H9 (cell line): ENCODE measurements at places on chromosomes 4 and X. TPM values are rescaled to one million over a fixed set of nuclear protein-coding genes. Genes with fewer than 3 reads are reported as not detected.

MORF4L2 gene
- 367 and 378 TPM in 2 replicates for total RNA-seq

CDKL2 gene
- total RNA-seq, result 1.5 and 1.8 TPM in 2 replicates

GPR78 gene
- total RNA-seq, result 3.1 and 3.4 TPM in 2 replicates

PDK3 gene
- total RNA-seq, result 43.8 and 47.3 TPM in 2 replicates

MAGEA12 gene
- total RNA-seq, result not detected in 2 replicates

HS3ST1 gene
- 0.04 and 0.20 TPM in 2 replicates for total RNA-seq

CXCL1 gene
- 0.20 TPM in 2 replicates for total RNA-seq

TMPRSS11B gene
- not detected in 2 replicates for total RNA-seq
